ENCODE measurements at places on chromosomes 6 and 20.

GRCh38 chr6:84618836-84619235 lies 145.6 kb downstream of the TBX18 start:
- no peak for DNase-seq

DNA sequence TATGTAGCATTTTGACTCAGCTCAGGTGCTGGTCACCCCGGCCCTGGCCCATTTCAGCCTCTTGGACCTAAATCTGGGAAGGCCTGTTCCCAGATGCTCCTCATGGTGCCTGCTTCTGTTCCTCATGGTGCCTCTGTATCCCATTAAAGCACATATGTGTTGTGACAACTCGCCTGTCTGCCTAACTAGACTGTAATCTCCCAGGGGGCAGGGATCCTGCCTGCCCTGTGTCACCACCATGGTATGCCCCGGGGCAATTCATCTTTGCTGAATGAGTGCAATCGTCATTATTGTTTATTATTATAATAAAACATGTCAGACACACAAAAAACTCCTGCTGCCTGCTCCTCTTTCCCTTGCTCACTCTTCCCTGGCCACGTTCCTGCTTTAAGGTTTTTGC lies 62.0 kb downstream of the ZFP64 start:
- DNase-seq = no peak

DNA sequence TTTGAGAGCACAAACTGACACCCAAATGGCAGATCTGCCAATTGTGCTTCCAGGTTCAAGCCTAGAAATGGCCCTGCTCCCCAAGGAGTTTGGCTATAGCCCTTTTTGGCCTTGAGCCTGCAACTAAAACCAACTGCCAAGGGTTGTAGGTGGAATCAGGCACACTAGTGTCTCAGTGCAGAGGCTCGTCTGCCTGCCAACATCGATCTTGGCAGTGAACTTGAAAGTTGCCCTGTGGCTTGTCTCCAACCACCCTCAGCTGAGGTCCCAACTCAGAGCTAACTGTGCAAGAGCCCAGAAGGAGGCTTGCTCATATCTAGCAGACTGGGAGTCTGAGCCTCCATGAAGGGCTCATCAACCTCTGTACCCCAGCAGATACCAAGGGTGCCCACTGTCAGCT lies 92.7 kb upstream of the GLP1R start:
- no peak for DNase-seq

- DNase-seq = no peak
These were observed 92.8 kb upstream of the FAM184A start for GRCh38 chr6:119171088-119171841.

- DNase-seq = no peak
These were observed 30.3 kb upstream of the CALHM6 start for GRCh38 chr6:116430860-116431259.

DNA sequence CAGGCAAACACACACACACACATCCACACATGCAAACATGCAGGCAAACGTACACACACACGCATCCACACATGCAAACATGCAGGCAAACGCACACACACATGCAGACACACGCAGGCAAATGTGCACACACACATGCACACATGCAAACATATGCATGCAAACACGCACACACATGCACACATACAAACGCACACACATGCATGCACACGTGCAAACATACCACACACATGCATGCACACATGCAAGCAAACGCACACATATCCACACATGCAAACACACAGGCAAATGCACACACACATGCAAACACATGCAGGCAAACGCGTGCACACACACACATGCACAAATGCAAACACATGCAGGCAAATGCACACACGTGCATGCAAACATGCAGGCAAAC lies 46.9 kb upstream of the RIN2 start:
- DNase-seq = no peak

DNA sequence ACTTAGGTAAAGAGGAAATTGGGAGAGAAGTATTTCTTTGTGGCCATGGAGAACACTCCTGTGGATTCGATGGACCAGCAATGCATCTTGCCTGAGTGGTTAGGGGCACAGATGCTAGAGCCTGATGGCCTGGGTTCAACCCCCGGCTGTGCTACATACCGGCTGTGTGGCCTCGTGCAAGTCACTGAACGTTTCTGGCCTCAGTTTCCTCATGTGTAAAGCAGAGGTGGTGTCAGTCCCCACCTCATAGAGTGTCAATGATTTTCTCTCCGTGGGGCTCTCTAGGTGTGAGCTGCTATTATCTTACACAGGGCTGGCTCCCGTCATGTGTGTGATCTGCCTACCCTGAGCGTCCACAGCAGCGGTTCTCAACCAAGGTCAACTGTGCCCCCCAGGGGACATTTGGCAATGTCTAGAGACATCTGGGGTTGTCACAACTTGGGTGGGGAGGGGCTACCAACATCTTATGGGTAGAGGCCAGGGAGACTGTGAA lies 50.0 kb upstream of the PTPN1 start:
- no peak for DNase-seq

GRCh38 chr6:33079580-33079979 lies 3.8 kb downstream of the HLA-DPB1 start:
- no peak for DNase-seq

- DNase-seq = no peak
These were observed 329.3 kb downstream of the NRN1 start for GRCh38 chr6:5677219-5678000.

DNA sequence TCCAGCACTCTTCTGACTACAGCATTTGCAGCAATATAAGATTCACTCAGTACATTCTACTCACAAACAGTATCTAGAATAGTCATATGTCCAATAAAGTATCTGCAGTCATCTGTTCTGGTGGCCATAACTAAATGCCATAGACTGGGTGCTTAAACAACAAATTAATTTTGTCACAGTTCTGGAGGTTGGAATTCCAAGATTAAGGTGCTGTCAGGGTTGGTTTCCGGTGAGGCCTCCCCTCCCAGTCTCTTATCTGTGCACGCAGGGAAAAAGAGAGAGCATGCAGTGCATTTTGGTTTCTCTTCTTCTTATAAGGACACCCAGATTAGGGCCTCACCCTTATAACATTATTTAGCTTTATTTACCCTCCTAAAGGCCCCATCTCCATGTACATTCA lies 21.3 kb upstream of the NUS1 start:
- DNase-seq = no peak

DNA sequence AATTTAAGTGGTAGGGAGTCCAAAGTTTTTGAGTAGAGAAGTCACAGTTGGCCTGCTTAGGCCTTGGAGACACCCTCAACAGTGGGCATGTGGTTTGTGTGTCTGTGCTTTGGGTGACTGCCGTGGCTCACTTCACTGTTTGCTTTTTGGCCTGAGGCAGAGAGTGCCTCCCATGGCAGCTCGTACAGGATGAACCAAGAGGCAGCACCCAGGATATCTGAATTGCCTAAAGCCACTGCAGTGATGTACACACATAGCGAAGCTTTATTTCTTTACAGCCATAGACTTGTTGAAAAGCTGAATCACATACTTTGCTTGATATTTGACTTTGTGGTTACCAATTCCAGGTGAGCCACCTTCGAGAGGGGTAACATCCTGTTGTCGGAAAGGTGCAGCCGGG lies 21.6 kb downstream of the RREB1 start:
- DNase-seq = no peak

DNA sequence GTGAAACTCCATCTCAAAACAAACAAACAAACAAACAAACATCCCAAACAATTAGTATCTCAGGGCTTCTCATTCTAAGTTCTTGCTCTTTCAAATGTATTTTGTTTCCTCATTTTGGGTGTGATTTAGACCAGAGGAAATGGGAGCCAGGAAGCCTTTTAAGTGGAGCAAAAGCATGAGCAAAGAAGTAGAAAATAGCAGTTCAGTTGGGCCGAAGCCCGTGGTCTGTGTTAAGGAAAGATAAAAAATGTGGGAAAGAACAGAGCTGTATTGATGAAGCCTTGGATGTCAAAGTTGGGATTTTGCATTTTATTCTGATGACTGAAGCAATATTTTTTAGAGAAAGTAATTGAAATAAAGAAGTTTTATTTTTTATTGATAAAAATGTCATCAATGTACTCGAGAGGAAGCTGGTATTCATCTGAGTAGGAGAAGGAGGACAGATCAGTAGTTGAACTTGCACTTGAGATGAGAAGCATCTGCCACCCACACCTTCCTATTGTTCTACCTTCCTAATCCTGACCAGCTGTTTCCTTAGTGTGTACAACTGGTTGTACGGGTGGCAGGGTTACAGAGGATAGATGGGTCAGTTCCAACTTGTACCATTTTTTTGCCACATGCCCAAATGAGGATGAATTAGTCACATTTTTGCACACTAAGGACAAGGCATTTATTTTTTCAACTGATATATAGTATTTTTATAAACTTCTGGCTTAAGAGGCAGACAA lies 56.1 kb downstream of the KIAA0408 start:
- DNase-seq = no peak

DNA sequence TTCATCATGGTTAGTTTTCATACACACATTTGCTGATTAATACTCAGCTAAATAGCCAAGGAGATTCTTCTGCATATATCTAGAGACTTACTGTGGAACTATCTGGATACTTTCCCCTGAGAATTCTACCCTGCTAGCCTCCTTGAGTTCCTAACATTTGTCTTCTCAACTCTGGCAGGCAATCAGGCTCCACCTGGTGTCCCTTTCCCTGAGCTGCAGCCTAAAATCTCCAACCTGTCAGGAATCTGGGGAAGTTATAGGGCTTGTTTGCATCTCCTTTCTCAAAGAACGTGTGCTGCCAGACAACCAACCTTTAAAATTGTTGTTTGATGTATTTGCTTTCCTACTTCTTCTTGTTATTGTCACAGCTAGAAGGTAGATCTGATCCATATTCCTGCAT lies 73.4 kb downstream of the FUT9 start:
- no peak for DNase-seq

DNA sequence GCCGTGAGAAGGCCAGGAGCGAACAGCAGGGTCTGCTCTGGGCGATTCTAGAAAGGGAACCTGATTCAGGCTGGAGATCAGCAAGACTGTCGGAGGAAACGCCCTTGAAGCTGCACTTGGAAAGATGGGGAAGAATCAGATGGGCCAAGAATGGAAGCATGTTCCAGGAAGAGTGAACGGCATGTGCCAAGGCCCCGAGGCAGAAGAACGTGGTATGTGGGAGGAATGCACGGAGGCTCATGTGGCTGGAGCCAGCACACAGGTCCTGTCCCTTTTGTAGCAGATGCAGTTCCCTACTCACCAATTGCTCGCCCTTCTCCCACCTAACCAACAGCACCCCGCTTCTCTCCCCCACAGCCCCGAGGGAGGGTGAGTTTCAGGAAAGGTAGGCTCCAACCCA lies 180.6 kb downstream of the TFAP2C start:
- no peak for DNase-seq

DNA sequence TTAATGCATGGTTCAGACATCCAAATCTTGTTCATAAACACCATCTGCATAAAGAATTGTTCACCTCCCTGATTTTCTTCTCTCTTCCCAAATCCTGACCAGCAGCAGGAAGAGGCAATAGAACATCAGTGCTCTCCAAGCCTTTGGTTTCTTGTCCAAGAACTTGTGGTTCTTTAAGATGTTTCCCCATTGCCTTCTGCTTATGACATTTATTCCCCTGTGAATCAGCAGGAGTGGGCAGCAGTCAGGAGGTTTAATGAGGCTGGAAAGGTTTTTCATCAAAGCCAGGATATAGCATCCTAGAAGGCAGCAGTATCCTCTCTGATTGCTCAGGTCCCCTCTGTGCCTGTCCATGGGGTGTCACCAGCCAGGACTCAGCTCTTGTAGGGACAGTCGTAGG lies 5.3 kb downstream of the HDDC2 start:
- DNase-seq = no peak

DNA sequence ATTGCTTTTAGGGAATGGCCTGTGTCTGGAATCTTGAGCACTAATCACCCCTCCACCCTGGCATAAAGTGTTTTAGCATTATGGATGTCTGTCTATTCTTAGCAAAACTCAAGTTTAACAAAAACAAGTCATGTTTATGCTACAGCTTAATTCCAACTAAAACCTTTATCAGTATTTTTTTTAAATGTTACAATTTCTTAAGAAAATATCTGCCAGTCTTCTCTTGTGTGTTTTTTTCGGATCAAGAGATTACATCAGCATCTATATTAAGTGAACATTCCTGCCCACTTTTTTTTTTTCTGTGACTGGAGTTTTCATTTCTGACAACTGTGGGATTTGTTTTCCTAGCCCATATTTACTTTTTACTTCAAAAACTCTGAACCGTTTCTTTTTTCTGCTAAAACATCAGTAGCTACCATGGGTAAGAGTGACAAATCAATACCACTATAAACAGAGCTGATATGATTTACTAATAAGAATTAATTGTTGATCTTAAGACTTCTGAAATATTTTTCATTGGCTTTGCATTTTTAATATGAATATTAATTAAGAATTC lies 94.3 kb downstream of the EDN1 start:
- no peak for DNase-seq

DNA sequence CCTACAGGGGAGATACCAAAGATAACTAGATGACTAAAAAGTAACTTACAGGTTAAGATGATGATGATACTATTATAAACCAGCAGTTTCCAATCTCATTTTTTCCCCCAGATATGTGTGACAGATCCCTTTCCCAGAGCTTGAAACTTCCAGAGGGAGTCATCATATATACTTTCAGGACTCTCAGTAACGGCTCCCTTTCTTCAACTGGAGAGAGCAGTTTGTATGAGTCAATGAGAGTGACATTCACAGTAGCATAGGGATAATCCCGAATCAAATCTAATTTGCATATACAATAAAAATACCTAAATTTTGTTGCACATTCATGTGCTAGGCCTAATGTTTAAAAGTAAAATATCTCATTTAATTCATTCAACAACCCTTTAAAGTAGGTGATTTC lies 29.7 kb downstream of the IGF2R start:
- no peak for DNase-seq

- no peak for DNase-seq
These were observed 15.6 kb upstream of the NELFCD start for GRCh38 chr20:58965270-58966064.

DNA sequence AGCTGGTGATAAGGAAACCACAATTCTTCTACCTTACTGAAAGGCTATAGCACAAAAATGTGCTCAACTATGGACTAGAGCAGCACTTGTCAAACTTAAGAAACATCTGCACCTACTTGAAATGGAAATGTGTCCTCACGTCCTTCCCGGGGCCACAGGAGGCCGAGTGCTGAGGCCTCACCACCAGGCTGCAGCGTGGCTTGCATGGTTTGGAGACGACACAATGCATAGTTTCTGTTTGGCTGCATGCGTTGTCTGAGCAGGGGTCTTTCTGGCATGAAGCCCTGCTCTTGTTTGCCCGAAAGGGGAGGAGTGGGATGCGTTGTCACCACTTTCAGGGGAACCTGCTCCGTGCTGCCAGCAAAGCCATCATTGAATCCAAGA lies 228.8 kb downstream of the TTLL2 start:
- DNase-seq = no peak

- DNase-seq = peak; percentile 39
These were observed 44.1 kb upstream of the GRM4 start for GRCh38 chr6:34189806-34190503.
